ENCODE measurements at places on chromosomes 1 and 21.

- DNase-seq: no peak
These were observed 29.9 kb downstream of the MAP10 start for GRCh38 chr1:232835166-232835565.

GRCh38 chr1:39992234-39992633, 37.3 kb downstream of the MFSD2A start:
- DNase-seq: no peak

- peak; percentile 48 for DNase-seq
These were observed 34.7 kb downstream of the PRRX1 start for GRCh38 chr1:170698301-170699275.

DNA sequence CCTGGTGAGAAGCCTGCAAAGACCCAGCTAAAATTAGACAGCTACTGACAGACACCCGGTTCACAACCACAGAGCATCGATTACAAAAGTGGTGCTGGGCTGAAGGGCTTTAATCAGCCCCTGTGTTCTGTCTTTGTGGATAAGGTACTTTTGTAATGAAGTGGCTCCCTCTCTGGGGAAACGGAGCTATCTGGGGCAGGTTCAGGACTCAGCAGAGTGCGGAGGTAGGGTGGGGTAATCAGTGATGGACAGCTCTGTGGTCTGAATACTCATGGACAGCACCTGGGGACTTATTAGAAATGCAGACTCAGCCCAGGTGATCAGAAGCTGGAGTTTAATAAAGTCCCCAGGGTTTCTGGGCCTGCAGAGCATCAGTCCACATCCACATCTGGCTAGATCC, 152.0 kb downstream of the MATN1 start:
- no peak for DNase-seq

GRCh38 chr1:186286615-186287315, 88.3 kb downstream of the TPR start:
- peak; percentile 28 for DNase-seq

GRCh38 chr21:27691516-27691915, 724.6 kb upstream of the ADAMTS5 start:
- DNase-seq: no peak

DNA sequence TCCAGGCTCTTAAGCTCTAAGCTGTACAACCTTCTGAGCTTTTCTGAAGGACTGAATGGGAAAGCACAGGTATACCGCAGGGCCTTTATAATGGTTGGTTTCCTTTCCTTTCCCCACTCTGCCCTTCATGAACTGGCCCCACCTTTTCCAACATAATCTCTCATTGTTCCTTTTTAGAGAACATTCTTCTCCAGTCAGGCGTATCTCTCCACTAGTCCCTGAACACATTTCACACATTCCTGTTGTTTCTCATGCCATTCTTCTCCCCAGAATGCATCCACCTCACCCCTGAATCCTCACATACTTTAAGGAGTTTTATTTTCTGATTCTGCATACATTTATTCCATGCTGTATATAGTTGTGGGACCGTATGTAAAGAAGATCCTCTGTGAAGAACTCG, 41.3 kb downstream of the PGM1 start:
- no peak for DNase-seq

DNA sequence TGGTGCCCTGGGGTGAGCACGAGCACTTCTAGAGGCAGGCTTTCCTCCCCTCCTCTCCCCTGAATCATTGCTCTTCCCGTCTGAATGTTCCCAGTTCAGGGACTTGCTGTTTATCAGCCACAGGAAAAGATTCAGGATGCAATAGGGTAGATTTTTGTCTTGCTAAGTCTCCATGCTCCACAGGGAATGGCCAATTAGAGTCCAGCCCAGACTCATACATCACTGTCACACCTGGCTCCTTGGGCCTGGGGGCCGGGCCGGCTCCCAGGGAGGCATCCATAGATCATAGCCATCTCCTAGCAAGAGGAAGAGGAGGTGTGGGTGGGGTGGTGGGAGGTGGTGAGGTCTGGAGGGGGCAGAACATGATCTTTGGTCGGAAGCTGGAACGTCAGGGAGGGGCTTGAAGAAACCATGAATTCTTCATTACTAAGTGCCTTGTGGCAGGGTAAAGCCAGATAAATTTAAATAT, 83.4 kb downstream of the LRRN2 start:
- no peak for DNase-seq

GRCh38 chr1:168273575-168273974, 7.1 kb upstream of the TBX19 start:
- no peak for DNase-seq

GRCh38 chr1:3669421-3669821, 17.1 kb downstream of the TP73 start:
- DNase-seq: no peak

DNA sequence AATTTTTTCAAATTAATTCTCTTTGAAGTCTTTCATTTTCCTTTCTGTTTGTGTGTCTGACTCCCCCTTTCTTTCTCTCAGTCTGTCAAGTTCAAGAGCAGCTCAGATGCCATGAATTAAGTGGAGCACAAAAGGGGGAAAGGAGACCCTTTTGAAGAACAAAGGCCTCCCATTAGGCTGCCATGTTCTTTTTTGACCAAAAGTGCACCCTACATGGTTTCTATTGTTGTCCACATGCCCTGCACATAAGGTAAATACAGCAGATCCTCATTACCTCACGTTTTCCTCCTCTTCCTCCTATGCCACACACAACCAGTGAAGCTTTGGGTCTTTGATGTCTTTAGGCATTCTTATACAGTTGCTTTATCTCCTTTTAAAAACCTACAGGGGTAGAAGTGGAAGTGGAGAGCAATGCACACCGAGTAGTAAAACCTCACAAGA, 47.7 kb downstream of the POU2F1 start:
- DNase-seq: no peak

DNA sequence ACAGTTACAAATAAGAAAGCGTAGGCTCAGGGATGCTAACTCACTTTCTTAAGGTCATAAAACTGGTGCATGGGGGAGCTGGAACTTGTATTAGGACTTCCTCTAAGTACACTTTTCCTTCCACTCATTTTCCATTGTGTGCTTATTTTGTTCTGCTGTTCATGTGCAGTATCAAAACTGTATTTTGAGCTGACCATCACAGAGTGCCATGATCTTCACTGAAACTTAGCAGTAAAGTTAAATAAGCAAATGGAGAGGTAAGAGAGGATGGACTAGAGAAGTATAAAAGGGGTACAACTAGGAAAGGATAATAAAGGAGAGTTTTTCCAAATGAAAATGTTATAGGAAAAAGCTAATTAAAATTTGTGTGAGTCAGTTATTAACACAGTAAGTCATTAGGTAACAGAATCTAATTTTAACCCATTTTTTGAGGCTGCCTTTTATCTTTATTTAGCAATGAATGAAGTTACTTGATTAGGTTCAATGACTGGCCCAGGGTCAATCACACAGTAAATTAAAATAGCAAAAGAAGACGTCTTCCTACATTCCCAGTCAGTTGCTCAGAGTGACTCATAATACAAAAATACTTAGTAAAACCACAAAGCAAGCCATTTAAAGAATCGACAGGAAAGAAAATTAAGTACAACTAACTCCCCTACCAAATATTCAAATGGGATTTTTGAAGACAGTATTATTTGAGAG, 165.8 kb upstream of the C1orf105 start:
- DNase-seq: no peak

Data from femur (tissue), 1 donor.